NCI-H2029 treated with DMSO at 0.1 percent for 48 hours (cell line): ENCODE measurements at places on chromosomes 5 and 9.

DNA sequence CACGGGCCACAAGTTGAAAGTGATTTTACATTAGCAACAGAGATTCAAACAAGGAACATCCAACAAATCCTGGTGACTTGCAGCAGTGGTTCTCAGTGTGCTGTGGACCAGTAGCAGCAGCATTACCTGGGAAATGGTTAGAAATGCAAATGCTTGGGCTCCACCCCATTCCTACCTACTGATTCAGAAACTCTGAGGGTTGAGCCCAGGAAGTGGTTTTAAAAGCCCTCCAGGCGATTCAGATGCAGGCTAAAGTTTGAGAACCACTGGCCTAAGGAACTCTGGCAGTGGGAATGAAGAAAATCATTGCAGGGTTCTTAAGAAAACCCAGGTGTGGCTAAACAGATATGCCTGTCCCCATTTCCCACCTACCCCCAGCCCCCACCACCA is 398.8 kb downstream of the ENC1 start:
- DNase-seq: no peak

DNA sequence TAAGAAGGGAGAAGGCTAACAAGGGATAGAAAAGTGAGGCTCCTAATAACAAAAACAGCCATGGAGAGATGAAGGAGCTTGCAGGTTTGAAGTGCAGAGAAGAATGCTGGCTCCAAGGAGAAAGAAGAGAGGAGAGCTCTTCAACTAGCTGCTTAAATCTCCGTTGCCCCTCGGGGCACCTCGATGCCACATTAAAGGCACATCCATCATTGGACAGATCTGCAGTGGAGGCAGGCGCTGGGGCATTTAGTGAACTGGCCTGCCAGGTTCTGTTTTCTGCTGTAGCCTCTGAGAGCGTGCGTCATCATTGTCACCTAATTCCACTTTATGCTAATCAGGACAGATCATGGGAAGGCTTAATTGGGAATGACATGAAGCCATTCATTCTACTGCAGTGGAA is 1426.2 kb upstream of the WWC1 start:
- DNase-seq: no peak

DNA sequence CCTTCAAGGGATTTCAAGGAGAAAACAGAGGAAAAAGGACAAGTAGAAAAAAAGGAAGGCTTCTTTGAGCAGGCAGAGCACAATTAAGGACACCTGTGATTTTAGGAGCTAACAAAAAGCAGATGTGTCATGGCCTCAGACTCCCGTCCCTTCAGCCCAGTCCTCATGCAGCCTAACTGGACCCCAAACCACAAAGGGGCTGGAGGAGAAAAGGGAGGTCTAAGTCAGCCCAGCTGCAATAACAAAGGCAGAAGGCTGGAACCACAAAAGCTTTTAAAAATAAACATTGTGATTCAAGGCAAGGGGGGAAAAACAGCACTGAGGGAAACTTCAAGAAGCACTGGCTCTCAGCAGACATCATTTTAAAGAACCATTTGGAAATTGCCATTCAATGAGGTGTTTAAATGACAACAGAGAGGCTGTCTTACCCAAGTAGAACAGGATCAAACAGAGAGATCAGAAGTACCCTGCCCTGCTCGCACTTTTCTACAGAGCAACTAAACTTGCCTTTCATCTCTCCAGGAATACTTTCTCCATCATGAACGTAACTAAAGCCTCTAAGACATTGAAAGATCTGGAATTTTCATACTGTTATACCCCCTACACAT is 89.3 kb downstream of the SEMA5A start:
- no peak for DNase-seq

DNA sequence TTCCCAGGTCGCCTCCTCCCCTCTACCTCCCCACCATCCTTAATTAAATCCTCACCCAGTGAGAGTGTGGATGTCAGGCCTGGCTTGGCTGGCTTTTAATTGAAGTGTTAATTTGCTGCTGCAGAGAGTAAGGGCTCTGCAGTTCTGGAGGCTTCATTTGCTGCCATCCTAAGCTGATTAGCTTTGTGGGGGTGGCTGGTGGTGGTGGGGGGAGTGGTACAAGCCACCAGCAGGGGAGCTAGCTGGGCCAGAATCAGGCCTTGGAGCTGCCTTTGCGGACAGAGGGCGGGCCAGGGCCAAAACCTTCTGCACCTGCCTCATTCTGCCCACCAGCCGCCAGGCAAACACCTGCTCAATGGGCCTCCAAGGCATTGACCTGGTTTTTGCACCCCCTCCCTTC is 26.8 kb upstream of the TIFAB start:
- no peak for DNase-seq

- DNase-seq: no peak
Measured at GRCh38 chr9:78927099-78927940, 630.4 kb downstream of the PSAT1 start.

- no peak for DNase-seq
Measured at GRCh38 chr5:173495225-173495904, 121.1 kb downstream of the BOD1 start.

GRCh38 chr5:39498278-39498952 is 73.6 kb upstream of the DAB2 start:
- no peak for DNase-seq

- DNase-seq: no peak
Measured at GRCh38 chr5:169736653-169737052, 99.6 kb downstream of the DOCK2 start.

DNA sequence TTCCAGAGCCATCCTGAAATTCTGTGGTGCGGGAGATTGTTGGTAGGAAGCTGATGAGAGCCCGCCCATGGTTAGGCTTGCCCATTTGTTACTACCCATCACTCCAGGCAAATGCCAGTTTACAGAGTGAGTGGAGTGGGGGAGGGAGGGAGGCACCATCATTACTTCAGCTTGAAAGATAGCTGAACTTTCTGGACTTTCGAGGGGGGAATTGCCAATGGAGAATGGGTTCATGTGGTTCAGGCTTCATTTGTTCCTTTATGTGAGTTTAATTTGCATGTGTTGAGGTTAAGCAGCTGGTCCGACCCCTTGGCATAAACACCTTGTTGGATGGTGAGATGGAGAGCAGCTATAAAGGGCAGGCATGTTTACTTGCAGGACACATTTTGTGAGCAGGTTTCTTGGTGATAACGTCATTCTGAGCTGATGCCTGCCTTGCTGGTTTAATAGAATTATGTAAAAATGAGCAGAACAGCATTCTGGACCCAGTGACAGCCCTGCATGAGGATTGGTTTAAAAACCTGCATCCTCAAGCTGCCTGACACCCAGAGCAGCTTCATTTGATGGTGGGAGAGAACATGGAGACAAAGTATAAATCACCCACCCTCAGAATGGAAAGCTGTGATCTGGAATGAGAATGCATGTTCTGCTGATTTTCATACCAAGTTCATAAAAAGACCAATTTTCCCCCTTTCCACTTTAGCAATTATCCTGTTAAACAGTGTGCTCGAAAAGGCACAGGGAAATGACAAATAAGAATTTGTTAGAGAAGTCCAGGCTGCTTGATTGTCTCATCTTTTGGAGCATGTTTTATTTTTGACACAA is 106.3 kb downstream of the TRIO start:
- DNase-seq: no peak

GRCh38 chr9:76245518-76245917 is 148.7 kb downstream of the RFK start:
- no peak for DNase-seq

DNA sequence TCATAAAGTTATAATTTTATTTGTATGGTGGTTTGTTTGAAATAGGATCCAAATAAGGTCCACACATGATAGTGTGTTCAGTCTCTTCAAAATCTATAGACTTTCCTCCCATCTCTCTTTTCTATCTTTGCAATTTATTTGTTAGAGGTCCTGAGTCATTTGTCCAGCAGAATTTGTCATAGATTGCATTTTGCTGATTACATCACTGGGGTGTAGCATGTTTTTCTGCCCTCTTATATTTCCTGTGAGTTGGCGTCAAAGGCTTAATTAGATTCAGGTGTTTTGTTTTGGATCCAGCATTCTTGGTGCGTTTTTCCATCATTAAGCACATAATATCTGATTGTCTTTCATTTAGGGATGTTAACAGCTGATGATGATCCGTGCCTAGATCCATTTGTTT is 15.0 kb downstream of the CYFIP2 start:
- DNase-seq: no peak

GRCh38 chr5:82673057-82673809 is 395.1 kb upstream of the RPS23 start:
- no peak for DNase-seq

DNA sequence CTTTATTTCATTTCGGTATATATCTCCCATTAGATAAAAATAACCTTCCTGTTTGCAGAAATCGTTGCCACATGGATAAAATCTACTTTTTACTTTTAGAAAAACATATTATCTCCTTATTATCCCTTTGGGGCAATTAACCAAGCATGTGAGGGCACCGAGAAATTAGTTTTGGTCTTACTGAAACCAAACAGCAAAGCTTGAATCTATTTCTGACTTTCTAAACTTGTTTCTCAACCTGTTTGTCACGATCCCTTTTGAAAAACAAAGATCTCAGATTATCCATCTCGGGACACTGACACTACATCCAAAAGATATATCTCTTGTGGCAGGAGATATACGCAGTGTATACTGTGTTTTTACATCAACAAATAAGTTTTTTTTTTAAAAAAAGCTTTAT is 2.3 kb downstream of the TUT7 start:
- no peak for DNase-seq

- no peak for DNase-seq
Measured at GRCh38 chr9:91778031-91778430, 172.0 kb downstream of the ROR2 start.

DNA sequence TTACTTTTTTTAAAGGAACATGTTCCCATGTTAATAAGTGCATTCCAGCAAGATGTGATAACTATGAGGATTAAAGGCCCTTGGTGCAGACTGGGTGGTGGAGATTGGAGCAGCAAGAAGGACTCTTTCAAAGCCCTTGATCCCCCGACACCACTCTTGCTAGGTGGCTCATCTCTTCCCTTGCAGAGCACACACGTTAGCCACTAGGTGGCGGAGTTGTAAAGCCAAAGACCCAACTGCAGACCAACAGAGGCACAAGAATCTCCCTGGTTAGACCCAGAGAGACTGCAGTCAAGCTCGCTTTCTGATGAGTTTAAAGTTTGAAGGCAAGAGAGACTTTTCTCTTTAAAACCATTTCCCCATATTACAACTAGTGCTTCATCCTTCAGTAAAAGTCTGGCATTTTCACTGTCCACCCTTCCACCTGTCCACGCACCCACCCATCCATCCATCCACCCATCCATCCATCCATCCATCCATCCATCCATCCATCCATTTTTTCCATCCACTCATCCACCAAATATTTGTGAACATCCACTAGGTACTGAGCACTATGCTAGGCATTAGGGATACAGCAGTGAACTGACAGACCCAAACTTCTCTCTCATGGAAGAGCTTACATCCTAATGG is 226.9 kb downstream of the MSX2 start:
- DNase-seq: peak; percentile 67

GRCh38 chr5:104412649-104413240 is 850.2 kb upstream of the NUDT12 start:
- peak; percentile 1 for DNase-seq
